Cardiac muscle cell (in vitro differentiated cells and primary cell): ENCODE measurements at places on chromosomes 12 and 14.

DNA sequence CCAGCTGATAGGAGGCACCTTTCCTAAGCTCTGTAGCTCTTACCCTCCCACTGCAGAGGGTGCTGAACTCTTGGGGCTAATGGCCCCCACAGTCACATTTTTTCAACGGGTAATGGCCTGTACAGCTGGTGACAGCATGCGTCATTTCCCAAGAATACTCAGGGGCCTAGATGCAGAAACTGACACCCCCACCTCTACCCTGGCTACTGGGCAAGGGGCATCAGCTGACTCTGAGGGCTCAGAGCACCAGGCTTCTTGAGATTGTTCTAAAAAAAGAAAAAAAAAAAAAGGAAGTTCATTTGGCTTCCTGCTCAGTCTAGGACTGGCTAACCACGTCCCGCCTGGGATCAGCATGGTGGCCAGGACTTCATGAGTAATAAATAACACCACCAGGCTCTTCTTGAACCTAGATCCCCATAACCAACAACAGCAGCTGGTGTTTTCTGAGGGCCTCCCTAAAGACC lies 35.2 kb downstream of the ZFP36L1 start:
- DNase-seq: no peak

DNA sequence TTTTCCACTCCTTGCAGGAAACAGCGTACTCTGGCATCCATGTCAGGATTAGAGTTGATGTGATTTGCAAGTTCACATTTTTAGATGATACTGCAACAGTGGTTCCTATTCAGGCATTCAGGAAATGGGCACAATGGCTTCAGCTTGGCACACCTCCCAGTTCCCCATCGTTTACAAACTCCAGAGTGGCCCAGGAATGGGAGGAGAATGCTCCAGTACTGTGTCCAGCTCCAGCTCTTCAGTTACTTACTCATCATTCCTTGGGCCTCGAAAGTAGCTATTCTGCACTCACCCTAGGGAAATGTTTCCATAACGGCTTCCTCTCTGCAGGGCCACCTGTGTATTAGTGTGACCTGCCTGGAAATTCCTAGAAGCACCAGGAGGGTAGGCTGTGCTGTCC lies 239.7 kb upstream of the RGS6 start:
- DNase-seq: no peak

DNA sequence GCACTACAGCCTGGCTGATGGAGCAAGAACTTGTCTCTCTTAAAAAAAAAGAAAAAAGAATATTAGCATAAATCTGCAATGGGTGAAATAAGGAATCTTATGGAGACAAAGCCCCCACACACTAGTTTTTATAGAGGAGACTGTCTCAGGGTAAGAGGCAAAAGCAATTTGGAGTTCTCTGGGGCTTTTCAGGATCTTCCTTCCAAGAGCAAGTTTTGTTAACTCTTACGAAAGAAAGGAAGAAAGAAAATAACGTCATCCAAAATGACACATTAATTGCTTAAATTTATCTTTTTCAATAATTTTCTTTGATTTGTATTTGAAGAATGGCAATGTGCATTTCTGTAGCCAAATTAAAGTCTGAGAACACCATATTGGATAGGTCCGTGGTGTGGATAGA lies 3.8 kb downstream of the PDE6H start:
- no peak for DNase-seq

DNA sequence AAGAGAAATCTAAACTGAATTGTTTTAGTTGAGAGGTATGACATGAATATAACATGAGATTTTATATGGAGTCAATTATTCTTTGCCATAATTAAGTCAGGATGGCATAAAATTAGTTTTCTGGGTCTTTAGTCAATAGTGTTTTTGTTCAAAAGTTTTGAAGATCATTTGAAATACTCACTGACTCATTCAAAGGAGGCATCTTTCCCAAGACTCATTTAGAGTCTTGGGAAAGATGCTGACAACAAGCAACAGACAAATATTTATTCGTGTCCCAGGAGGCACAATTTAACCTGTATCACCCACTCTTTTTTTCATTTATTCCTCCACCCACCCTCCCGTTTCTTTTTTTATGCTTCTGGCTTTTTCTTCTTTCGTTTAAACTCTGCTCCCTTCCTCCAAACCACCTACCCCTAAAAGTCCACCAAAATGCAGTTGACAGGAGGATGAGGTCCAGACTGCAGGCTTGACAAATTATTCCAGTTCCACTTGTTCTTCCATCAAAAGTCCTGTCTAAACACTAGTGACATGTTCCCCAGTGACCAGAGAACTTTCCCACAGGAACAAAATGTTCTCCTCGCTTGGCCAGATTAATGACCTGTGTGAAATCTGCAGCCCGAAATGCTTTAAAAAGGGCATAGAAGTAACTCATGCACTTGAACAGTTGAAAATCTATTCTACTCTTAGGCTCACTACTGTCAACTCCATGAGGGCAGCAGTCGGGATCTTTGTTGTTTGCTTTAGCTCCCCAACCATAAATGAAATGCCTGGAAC lies 43.3 kb upstream of the CSRP2 start:
- no peak for DNase-seq

DNA sequence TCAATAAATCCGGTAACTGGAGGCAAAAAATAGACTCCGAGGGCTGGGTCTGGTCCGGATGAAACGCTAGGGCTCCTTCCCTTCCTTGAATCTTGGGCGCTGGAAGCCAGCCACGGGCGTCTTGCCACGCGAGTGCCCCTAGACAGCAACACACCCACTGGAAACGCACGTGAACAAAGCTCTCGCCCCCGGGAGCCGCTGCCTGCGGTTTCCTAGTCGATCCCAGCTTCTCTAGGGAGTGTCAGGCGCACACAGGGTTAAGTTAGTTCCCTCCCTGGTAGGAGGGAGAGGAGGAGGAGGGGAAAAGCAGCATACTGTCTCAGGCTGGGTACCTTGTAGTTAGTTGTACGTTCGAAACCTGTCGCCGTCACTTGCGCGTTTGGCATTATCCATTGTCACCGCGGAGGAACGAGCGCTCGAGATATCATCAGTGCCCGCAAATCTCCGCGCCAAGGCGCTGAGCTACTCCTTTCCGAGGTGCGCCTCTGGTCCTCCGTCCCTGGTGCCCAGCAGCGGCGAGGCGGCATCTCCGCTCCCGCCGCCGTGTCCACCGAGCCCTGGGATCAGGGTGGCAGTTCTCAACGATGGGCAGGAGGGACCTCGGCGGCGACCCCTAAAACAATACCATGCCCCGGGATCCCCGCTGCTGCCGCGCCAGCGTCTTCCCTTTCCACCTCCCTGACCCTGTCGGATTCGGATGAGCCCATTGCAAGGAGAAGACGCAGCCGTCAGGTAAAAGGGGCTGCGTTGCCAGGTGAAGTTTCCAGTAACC lies at the start of gene FLRT2:
Gene FLRT2, plus strand, starts transcription at position 342 of the 772 bp plus-strand sequence. CDS start 91,371 bp downstream, outside the sequence.
- DNase-seq: peak; percentile 29

DNA sequence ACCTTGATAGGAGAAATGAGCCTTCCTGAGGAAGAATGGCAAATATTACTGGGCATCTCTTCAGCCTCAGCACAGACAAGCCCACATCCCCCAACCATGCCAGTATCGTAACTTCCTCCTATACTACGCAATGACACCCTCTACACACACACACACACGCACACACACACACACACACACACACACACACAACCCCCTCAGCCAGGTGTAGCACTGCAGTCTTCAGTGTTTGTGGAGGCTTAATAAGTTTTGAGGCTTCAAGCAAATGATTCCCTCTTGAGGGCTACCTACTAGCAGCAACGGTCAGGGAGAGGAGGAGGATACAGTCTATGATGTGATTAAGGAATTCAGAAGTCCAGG lies 1.6 kb downstream of the DGKA start:
- peak; percentile 44 for DNase-seq

- peak; percentile 74 for DNase-seq
Observed at GRCh38 chr12:52566847-52567291, 6.8 kb downstream of the KRT74 start.

DNA sequence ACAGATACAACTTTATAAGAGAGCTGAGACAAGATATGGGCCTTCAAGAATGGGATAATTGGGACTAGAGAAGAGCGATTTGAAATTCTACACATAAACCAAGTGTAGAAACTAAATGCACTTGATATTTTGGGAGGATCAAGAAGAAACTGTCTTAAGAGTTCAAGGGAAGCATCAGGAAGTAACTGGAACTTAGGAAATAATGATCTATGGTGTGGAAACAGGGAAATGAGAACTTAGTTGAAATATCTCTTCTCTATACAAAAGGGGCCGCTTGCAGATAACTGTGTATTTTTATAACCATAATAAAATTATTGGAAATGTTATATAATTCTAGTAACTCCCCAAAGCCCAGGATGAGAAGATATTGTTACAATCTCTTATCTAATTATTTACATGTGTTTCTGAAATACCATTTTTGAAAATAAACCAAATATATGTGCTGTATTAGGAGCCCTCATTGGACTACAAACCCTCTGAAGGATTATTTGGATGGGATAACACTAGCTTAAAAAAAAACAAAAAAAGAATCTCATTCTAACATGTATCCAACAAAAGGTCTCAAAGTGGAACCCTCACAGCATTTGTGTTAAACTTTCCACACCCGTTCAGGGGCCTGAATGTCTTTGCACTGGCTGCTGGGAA lies 84.7 kb upstream of the FLRT2 start:
- no peak for DNase-seq

DNA sequence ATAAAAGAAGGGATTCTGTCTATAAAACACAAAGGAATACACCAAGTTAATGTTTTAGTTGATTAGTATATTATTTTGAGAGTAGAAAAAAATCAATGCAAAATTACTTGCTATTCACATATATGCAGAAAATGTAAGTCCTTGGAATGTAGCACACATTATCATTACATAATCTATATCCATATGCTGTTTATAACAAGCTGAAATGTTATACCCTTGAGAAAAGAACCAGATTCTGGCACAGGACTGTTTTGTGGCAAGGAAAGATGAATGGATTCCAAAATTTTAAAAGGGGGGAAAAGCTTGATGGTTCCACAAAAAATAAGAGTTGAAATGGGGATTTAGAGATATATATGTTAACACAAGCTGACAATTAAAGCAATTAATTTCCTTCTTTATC lies 153.6 kb downstream of the MSRB3 start:
- no peak for DNase-seq

GRCh38 chr12:106118381-106119130 lies 20.2 kb downstream of the NUAK1 start:
- DNase-seq: no peak

DNA sequence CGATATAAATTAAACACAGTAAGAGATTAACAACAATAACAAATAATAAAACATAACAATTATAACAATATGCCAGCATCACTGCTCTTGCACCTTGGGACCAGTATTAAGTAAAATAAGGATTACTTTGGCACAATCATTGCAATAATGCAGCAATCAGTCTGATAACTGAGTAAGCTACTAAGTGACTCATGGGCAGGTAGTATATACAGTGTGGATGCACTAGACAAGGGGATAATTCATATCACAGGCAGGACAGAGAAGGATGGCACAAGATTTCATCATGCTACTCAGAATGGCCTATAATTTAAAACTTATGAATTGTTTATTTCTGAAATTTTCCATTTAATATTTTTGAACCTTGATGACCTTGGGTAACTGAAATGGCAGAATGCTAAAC lies 290.7 kb downstream of the ALG10B start:
- DNase-seq: no peak

GRCh38 chr14:90814806-90815571 lies 1.2 kb downstream of the TTC7B start:
- DNase-seq: no peak
